Vagina (tissue), 2 donors: ENCODE measurements at places on chromosomes 4 and X. TPM values are rescaled to one million over a fixed set of nuclear protein-coding genes. Genes with fewer than 3 reads are reported as not detected.

DNA sequence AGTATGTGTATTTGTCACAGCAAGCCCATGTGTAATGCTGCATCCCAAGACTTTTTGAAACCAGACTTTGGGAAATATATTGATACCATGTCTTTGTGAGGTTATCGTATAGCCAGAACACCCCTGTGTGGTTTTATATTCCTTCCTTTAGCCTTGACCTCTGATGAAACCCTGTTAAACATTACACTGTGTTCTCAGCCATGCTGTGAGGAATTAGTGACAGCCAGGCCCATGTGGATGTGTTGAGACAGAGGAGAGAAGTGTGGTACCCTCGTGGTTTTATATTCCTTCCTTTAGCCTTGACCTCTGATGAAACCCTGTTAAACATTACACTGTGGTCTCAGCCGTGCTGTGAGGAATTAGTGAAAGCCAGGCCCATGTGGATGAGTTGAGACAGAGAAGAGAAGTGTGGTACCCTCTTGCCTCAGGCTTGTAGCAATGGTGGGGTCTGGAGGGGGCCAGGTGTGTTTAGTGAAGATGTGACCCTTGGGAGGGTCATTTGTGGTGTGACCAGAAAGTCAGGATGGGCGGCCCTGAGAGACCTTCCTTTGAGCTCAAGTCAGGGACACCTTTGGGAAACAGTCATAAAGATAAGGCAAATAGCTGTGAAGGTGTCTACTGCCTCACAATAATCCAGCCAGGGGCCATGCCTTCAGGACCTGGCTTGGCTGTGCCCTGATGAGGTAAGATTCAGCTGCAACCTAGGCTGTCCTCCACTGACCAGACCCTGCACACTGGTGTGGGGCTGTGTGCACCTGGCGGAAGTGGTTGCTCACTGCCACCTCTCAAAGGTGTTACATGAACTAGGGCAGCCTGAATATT lies 110.0 kb downstream of the IRF2 start:
- DNase-seq, result no peak

DNA sequence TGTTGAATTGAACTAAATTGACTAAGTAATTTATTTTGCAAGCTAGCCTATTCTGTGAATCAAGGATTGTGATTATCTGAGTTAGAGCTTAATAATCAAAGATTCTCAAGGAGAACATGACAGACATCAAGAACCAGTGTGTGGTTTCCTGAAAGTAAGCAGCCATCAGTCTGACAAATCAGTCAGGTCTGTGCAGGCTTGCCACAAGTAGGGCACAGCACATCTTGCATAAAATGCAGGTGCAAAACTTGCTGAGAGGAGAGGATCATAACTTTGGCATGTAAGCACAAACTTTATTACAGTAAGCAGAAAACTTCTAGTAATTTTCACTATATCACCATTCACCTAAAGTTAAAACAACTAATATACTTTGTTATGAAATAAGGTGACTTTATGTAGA lies 22.5 kb downstream of the FAM241A start:
- DNase-seq, result no peak

DNA sequence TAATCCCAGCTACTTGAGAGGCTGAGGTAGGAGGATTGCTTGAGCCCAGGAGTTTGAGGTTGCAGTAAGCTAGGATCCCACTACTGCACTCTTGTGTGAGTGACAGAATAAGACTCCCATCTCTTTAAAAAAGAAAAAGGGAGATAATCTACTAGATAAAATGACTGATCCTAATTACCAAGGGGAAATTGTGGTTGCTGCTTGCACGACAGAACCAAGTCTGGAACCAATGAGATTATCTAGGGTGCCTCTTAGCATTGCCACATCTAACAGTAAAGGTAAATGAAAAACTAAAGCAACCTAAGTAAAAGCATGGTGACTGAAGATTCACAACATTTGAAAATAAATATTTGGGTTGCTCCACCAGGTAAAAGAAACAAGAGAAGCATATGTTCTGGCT lies 185.1 kb downstream of the PDHA2 start:
- no peak for DNase-seq

DNA sequence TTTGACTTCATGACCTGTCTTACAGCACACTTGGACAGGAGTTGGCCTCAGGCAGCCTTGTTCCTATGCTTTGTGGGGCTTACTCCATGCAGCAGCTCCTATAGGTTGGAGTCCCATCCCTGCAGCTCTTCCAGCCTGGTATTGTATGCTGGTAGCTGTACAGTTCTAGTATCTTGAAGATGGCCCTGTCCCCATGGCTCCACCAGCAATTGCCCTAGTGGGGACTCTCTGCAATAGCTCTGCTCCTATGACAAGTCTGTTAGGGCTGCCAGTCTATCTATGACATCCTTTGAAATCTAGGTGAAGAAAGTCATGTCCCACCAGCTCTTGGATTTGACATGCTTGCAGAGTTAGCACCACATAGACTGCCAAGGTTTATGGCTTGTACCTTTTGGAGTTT lies 252.6 kb downstream of the ANTXR2 start:
- DNase-seq, result no peak

The FRAS1 gene
- total RNA-seq, result 8.8 TPM

The RAI2 gene
- 47.4 TPM for total RNA-seq

The CSN3 gene
- total RNA-seq, result not detected

The LANCL3 gene
- 2.5 TPM for total RNA-seq

The ARX gene
- not detected for total RNA-seq

GRCh38 chr4:157961229-157961990 lies 211.4 kb downstream of the GASK1B start:
- DNase-seq, result no peak

The CFP gene
- 0.74 TPM for total RNA-seq

The VCX2 gene
- total RNA-seq, result not detected

The RAP1GDS1 gene
- 16.0 TPM for total RNA-seq

DNA sequence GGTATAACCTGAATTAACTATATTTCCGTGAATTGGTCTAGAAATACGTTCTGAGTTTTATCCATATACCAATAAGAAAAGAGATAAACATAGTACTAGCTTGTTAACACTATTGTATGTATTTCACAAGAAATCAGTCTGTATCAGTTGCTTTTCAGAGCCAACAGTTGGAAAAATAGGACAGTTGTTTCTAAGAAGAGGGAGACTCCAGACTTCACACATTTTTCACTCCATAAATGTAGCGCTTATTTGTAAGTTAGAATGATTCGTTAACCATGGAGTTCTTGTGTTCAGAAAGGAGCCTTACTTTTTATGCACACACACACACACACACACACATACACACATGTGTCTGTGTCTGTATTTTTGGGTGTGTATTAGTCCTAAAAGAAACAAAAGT lies 376.7 kb upstream of the SMIM31 start:
- no peak for DNase-seq

The CYTL1 gene
- total RNA-seq, result 2.0 TPM

DNA sequence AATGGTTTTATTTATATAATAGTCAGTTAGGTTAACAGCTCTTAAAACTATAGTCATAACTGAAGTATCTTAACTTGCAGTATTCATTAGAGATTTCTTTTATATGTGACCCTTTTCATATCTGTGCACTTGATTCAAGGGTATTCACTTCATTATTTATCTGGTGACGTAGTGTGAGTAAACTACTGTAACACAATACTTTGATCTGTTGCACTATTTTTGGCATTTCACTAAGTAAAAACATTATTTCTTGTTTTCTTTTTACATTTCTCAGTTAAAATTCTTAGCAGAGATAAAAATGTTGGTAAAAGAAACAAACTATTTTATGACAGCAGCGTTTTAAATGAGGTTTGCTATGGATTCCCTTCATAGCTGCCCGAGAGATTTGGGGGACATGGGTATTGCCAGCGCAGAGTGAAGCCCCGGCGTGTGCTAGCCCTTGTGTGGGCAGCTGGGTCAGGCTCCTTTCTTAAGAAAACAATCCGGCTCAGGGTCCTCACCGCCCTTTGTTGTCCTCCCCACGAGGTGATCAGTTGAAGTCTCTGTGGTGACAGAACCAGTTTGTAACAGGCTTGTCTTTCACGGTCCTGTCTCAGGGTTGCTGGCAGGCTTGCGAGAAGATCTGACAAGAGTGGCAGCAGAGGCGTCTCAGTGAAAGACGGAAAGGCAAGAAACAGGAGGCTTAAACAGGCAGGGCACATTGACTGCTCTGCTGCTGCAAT lies 293.4 kb downstream of the BMPR1B start:
- no peak for DNase-seq

The WAS gene
- 4.4 TPM for total RNA-seq

GRCh38 chr4:184728858-184729257 lies 5.0 kb downstream of the CENPU start:
- no peak for DNase-seq

DNA sequence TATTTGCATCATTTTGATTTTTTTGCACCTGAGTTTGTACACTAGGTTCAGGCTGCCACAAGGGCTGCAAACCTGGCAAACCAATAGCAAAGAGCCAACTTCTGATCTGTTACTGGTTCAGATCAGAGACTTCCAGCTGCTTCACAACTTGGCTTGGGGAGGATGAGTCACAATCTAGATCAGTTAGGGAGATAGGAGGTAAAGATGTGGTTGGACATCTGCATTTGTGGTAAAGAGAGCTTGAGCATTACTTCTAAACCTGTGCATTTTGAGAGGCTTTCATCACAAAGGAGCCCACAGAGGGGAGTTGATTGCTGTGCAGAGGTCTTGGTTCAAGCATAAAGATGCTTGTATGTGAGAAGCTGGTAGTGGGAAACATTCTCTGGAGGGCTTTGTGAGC lies 34.5 kb downstream of the LINC00632 start:
- DNase-seq, result no peak

- no peak for DNase-seq
Observed at GRCh38 chr4:22607382-22607781, 85.4 kb upstream of the GBA3 start.

The FGFRL1 gene
- total RNA-seq, result 20.9 TPM

GRCh38 chrX:68940601-68941000 lies 111.8 kb downstream of the EFNB1 start:
- peak; percentile 58 for DNase-seq

- no peak for DNase-seq
Observed at GRCh38 chrX:140504371-140505324, at the start of gene SOX3. SOX3 (minus strand) TSS chrX:140505069; CDS start chrX:140505060, 9 bp downstream.

GRCh38 chr4:127055357-127055756 lies 577.4 kb upstream of the INTU start:
- no peak for DNase-seq

DNA sequence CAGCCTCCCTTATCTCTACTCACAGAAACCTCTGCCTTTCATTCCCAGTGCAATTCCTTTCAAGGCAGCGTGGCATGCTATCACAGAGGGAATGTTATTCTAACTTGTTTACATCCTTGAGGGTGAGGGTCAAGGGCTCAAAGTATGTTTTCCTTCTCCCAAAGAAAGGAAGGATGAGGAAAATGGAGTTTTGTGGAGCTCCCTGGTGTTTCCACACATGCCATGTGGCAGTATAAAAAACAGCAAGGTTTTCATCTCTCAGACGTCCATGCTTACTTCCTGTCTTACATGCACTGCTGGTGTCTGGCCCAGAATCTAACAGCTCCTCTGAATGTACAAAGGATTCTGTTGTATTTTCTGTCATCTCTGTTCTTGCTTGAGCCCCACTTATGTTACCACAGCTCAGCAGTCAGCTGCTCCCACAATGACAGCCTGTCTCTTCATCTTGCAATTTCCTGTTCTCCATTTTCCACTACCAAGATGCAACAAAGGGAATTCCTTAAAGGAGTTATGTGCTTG lies 128.0 kb downstream of the SNCA start:
- no peak for DNase-seq

DNA sequence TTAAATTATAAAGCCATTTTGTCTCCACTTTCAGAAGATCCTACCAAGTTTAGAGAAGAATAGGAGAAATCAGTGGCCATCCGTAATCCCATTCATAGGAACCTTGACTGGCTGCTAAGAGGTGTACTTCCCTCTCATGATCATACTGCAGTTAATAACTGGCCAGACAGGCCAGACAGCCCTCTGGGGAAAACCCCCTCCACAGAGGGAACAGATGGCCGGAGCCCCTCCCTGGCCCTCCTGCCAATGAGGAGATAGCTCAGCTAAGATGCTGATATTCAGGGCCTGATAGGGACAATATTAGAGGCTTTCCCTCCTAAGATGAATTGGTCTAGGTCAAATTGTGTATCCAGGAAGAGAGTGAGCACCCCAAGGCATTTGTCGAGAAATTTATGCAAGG lies 200.0 kb upstream of the MAOA start:
- DNase-seq, result no peak

DNA sequence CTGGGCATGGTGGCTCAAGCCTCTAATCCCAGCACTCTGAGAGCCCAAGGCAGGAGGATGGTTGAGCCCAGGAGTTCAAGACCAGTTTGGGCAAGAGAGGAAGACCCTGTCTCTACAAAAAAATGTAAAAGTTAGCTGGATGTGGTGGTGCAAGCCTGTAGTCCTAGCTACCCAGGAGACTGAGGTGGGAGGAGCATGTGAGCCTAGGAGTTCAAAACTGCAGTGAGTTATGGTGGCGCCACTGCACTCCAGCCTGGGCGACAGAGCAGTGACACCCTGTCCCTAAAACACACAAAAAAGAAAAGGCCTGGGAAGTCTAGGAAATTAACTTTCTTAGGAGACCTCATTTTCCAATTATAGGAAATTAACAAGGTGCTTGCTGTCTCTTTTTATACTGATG lies 76.8 kb downstream of the JAKMIP1 start:
- DNase-seq, result no peak

DNA sequence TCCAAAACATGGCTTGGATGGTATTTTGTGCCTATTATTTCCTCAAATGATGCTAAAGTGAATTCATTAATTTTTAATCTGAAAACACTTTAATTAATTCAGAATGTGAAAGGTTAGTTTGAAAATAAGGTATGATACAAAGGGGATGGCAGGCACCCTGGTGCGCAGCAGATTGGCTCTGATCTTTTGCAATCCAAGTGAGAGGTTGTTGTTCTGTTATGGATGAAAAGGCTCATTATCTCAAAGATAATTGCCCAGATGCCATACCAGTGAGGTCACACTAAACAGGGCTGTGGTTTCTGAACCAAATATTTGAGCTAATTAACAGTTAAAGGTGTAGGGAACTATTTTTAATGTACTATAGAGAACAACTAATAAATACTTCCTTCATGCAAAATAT lies 504.9 kb downstream of the RAPGEF2 start:
- no peak for DNase-seq

The CFI gene
- total RNA-seq, result 15.0 TPM

GRCh38 chr4:100362366-100362765 lies 155.5 kb downstream of the EMCN start:
- DNase-seq, result no peak

The VCX3A gene
- not detected for total RNA-seq

The MAGEA11 gene
- not detected for total RNA-seq

DNA sequence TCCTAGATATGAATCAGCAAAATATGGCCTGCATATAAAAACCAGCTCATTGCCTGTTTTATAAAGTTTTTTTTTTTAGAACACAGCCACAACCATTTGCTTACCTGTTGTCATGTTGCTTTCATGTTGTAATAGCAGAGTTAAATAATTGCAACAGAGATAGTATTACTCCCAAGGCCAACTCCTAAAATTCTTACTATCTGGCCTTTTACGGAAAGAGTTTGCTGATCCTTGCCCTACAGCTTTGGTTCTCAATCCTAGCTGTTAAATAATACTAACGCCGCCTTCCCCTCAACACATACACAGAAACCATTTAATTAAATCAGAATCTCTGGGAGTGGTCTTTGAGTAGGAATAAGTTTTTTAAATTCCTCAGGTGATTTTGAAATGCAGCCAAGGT lies 231.3 kb upstream of the TET2 start:
- DNase-seq, result no peak

GRCh38 chr4:68489338-68489737 lies 42.1 kb downstream of the TMPRSS11E start:
- DNase-seq, result no peak

- DNase-seq, result no peak
Observed at GRCh38 chr4:24380957-24381665, 203.2 kb downstream of the DHX15 start.

GRCh38 chr4:38190717-38191178 lies 230.6 kb downstream of the PTTG2 start:
- DNase-seq, result no peak

The SASH3 gene
- total RNA-seq, result 14.0 TPM
